Breast epithelium (tissue), 4 donors: ENCODE measurements at places on chromosomes 13 and 19. TPM values are rescaled to one million over a fixed set of nuclear protein-coding genes. Genes with fewer than 3 reads are reported as not detected.

- DNase-seq, result no peak
These were observed 96.0 kb downstream of the UBL3 start for GRCh38 chr13:29754473-29754806.

DNA sequence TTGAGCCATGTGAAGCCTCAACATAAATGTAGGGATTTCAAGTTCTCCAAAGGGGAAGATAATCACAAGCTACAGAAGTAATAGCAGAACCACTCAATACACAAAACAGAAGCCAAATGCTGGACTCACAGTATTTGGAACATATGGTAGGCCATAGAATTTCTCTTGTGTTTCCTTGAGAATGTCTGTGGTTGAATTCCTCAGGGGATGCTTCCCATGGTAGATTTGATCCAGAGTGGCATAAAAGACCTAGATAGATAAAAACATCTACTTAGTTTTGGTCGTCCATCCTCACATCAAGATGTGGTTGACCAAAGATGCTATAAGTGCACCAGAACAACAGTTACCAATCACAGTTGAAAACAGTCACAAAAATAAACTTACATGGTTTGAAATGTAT, 83.4 kb downstream of the MIPEP start:
- no peak for DNase-seq

GRCh38 chr13:113646921-113647340, 11.1 kb downstream of the ATP4B start:
- DNase-seq, result no peak

Gene KLK2
- total RNA-seq, result 14.7 TPM

Gene FGF22
- 0.33 TPM for total RNA-seq
